ENCODE measurements at places on chromosomes 3 and 15.
A peak's percentile ranks its signal among the peaks of the same experiment; 100 is the strongest.

GRCh38 chr3:104198131-104198530 lies 1168.6 kb upstream of the ALCAM start:
- DNase-seq = no peak

DNA sequence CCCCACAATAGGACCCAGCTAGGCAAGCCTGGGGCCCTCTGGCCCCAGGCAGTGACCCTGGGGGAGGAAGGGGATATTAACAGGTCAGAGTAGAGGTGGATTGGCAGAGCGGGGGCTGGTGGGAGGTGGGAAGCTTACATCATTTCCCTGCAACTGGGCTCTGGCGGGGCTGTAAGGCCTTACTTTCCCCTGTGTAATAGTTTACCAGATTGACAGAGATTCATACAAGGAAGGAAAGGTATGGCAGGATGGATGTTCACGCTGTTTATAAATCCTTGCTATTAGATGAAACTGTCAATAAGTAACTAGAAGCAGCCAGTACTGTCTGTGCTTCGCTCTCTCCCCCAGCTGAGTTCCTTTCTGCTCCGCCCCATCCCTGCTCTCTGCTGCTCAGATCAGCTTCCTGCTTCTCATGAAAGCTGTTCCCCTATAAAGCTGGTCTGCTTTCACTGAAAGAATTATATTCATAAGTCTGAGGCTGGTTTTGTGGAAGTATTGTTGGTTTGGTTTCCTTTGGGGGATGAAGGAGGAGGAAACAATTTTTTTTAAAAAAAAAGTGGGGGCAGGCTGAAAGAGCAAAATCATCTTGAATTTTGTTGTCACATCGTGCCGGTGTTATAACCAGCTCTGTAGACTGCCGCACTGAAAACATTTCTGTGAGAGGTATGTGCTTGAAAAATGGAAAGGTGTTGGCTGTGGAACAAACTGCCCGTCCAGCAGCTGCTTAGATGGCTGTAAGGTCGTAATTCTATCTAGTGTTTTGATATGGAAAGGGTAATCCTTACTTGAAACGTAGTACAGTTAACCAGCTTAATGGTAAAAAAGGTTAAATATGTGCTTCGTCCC lies 76.4 kb downstream of the BBX start:
- DNase-seq = no peak

DNA sequence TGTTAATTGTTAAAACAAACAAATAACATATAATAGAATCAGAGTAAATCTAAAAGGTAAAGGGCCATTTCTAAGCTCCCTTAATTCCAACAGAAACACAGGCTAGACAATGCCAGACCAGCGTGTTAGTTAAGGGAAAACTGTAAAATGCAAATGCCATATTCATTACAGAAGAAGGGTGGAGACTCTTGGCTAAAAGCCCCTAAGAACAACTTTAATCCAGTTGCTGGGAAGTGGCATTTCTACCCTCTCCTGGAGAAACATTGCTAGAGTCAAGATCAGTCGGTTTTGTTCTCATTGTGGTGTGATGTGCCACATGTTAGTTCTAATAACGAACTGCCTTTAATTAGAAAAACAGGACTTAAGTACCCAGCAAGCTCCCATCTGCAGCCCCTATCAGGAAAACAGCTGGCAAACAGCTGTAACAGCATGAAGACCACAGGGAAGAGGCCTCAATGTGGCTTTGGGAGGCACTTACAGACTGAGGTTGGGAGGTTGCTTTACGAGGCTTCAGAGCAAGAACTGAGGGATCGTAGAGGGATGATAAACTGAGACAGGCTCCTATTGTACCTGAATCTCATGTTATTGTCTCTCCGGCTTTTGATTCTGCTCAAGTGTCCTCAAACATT lies 1134.8 kb downstream of the ROBO1 start:
- DNase-seq = no peak

DNA sequence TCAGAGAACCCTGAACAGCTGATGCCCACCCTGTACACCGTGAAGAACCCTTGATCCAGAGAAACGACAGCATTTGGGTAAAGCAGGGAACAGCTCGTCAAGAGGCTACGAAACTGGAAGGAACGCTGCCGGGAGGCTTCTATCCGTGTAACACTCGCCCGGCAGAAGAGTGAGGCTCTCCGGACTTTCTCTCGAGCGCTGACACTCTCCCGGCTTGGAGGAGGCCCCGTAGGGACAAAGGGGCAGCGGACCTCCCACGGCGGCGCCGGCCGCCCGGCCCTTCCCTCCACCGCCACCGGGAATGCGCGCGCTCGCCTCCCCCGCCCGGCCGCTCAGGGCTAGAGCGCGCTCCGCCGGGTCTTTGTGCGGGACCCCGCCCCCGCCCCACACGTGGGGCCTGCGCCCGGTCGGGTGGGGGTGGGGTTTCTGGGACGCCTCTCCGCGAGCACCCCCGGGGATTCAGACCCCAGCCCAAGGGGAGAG lies 1.7 kb downstream of the HYAL2 start:
- peak; percentile 61 for DNase-seq

DNA sequence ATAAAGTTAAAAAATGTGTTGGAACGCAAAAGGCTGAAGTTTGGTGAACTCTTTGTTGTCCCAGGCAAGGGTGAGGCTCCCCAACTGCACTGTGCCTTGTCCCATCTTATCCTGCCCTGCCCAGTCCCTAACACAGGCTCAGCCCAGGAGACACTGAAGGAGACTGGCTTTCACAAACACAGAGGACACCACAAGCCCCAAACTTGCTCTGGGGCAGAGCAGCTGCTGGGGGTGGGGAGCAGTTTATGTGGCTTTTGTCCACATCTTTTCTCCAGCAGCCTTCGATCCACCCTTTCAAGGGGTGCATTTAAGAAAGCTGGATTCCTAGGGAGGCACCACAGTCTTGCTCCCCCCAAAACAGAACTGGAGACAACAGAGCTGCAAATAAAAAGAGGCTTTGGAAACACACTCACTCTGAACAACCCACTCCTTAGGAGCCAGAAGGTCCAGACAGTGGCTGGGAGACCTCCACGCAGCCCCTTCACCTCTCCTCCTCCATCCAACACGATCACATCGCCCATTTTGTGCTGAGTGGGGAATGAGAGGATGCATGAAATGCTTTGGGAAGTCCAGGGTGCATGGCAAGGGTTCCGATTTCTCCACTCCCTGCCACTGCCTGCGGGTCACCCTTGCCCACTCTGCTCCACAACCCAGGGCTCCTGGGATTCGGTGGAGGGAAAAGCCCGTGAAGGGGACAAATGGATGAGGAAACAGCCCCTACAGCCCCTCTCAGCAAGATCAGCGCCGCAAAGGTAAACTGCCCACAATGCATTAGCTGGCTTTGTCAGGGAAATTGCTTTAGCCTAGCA lies 260.5 kb upstream of the TLE3 start:
- no peak for DNase-seq

DNA sequence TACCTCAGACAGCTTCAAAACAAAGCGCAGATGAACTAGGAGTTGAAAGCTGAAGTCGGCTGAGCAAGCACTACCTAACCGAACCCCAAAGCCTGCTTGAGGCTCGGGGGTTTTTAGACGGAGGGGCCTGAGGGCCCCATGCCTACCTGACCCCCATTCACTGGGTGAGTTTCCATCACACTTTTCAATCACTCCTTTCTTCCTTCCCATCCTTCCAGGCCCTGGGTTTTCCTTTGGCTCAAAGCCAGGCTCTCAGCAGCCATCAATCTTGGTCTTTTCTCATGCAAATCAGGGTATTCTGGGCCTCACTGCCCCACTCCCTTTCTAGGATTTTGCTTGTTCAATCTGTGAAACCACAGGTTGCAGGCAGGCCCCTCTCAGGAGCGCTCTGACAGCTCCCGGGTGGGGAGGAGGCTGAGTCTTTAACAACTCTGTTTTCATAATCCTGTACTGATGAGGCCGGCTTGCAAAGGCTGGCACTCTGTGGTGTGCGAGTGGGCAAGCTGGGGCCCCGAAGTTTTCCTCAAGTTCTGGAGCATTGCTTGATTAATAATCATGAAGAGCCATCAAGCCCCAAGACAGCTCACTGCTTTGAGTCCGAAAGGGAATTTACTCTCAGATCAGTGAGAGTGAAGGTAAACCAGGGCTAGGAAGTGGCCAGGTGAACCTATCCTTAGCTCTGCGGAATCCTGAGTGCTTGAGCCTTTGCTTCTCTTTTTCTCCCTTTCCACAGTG lies 97.6 kb downstream of the FRMD4B start:
- no peak for DNase-seq

DNA sequence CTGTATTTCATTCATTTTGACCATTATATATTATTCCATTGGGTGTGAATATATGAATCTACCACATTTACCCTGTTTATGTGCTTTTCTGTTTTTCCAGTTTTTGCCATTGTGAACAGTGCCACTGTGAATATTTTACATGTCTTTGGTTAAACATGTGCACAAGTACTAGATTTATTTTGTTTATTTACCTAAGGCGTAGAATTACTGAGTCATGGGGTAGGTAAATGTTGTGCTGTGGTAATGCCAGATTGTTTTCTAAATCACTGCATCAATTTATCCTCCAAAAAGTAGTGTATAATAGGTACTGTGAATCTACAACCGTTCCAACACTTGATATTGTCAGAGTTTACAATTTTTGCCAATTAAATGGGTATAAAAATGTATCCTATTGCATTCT lies 362.1 kb upstream of the AGTR1 start:
- DNase-seq = no peak

DNA sequence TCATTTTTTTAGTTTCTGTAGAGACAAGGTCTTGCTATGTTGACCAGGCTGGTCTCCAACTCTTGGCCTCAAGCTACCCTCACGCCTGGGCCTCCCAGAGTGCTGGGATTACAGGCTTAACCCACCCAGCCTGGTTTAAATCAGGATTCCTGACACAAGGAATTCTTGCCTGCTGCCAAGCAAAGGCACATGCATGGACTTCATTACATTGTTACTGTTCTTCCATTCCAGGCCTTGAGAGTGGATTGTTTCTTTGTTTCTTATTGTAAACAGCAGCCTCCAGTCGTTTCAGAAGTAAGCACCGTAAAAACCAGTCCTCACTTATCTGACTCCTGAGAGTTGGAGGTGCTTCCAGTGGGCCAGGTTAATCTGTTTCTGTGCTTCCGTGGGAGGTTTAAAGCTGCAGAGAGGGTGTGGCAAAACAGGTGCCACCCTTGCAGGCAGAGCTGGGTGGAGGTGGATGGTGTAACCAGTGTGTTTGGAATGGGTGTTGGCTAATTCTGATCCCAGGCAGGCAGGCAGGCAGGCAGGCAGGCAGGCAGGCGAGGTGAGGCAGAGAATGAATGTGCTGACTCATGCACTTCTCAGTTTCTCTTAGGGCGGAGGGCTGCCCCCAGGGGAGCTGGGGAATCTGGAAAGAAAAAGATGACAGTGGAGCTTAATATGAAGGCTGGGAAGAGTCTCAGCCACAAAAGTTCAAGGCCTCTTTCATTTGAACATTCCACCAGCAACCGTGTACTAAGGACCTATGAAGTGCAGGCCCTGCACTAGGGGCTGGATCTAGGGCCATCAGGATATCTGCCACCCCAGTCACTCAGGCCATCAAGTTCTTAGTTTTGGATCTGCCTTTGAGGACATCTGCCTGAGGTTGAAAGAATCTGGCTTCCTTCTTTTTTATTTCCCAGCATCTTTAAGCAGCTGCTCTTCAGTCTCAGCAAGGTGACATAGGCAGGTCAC lies 37.0 kb upstream of the CDCP1 start:
- no peak for DNase-seq

DNA sequence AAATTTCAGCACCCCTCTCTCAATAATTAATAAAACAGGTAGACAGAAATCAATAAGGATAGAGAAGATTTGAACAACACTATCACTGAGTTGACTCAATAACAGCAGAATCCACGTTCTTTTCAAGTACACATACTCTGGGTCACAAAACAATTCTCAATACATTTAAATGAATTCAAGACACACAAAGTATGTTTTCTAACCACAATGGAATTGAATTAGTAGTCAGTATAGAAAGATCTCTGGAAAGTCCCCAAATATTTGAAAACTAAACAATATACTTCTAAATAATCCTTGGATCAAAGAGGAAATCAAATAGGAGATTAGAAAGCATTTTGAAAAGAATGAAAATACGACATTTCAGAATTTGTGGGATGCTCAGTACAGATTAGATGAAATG lies 40.0 kb downstream of the TKT start:
- no peak for DNase-seq

DNA sequence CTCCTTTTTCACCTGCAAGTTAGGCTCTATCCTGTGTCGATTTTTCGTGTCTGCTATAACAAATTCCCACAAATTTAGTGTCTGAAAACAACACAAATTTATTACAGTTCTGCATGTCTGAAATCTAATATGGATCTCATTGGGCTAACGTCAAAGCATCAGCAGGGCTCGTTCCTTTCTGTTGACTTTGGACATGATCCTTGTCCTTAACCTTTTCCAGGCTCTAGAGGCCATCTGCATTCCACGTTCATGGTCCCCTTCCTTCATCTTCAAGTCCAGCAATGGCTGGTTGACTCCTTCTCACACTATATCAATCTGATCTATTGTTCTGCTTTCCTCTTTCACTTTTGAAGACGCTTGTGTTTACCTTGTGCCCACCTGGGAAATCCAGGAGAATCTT lies 165.7 kb upstream of the RARB start:
- DNase-seq = no peak

- DNase-seq = no peak
These were observed 141.6 kb upstream of the IGF1R start for GRCh38 chr15:98506711-98507110.

GRCh38 chr3:41848753-41849574 lies 112.9 kb downstream of the ULK4 start:
- DNase-seq = no peak

DNA sequence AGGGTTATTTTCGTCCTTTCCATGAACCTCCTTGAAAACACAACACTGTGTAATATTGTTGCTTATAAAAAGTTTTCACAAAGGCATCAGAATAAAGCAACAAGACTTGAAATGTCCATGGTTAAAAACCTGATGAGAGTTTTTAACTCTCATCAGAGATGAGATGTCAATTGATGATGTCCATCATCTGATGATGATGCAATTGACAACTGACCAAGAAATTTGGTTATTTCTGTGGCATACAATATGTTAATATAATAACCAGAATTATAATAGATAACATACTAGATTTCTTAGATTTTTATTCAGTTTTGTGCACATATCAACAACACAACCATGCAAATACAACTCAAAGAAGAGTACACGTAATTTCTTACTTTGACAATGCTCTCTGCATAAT lies 15.5 kb upstream of the FNDC3B start:
- DNase-seq = no peak

- no peak for DNase-seq
These were observed 412.5 kb downstream of the TBC1D5 start for GRCh38 chr3:17329927-17330326.

DNA sequence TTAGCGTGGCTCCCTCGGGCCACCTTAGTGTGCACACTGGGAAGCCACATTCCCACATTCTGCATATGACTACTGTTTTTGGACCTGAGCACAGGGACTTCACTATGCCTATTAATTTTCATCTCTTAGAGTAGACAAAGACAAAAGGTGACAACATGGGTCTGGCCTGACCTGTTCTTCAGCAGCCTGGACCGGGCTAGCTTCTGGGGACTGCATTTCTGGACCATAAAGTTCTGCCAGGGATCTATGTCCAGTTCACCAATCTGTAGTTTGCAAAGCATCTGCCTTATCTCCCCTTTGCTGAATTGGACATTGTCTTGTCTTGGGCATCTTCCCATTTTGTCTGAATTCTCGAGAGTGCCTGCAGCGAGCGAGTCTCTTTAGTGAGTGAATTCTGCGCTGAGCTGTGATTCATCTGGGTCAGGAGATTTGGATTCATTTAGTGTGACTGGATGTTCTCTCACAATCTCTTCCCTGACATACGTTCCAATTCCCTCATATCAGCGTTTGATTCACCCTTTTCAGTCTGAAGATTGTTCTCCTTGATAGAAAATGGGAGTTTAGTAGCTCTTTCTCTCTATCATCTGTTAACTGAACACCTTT lies 112.2 kb upstream of the PLXNA1 start:
- no peak for DNase-seq
